Mesothelial cell of epicardium (in vitro differentiated cells): ENCODE measurements at places on chromosomes 5 and 9.
A peak's percentile ranks its signal among the peaks of the same experiment; 100 is the strongest.

- H3K36me3 ChIP-seq = peaks cover 42% of the 10 kb centered on the region
- no peaks in the 10 kb centered on the region for H3K27me3 ChIP-seq
- no peak for DNase-seq
- no peak overlapping the region for H3K27ac ChIP-seq
- no peak overlapping the region for H3K4me3 ChIP-seq
These were observed 61.9 kb downstream of the PIK3R1 start for GRCh38 chr5:68277431-68277830.

GRCh38 chr9:15268782-15269181 lies 38.2 kb downstream of the TTC39B start:
- H3K27me3 ChIP-seq = no peaks in the 10 kb centered on the region
- no peak for DNase-seq
- H3K36me3 ChIP-seq = no peaks in the 10 kb centered on the region
- no peaks in the 10 kb centered on the region for H3K4me1 ChIP-seq

GRCh38 chr9:6759185-6759977 lies 1.6 kb downstream of the KDM4C start:
- DNase-seq = no peak
- H3K36me3 ChIP-seq = no peaks in the 10 kb centered on the region
- peak overlapping the region; percentile 82 for H3K27ac ChIP-seq
- peaks cover 8% of the 10 kb centered on the region for H3K4me1 ChIP-seq
- H3K4me3 ChIP-seq = peak overlapping the region; percentile 86
- H3K27me3 ChIP-seq = no peaks in the 10 kb centered on the region

DNA sequence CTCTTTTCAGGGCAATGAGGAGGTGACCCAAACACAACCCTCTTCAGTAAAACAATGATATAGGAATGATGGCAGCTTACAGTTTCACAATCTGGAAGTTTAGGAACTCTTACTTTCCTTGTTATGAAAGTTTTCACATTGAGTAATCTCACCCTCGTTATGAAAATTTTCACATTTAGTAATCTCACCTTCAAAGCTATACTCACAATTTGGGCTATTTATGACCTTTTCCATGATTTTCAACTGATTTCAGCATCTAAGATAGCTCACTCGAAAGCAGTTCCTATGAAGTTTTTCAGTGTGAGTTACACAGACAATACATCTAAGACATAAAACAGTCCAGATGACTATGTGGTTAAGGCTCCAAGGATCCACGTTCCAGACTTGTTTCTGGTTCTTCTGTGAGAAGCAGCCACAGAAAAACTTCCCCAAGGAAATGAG lies 57.1 kb downstream of the FOXD1 start:
- no peak overlapping the region for H3K27ac ChIP-seq
- H3K4me3 ChIP-seq = no peak overlapping the region
- DNase-seq = no peak
- H3K36me3 ChIP-seq = no peaks in the 10 kb centered on the region
- no peaks in the 10 kb centered on the region for H3K4me1 ChIP-seq

DNA sequence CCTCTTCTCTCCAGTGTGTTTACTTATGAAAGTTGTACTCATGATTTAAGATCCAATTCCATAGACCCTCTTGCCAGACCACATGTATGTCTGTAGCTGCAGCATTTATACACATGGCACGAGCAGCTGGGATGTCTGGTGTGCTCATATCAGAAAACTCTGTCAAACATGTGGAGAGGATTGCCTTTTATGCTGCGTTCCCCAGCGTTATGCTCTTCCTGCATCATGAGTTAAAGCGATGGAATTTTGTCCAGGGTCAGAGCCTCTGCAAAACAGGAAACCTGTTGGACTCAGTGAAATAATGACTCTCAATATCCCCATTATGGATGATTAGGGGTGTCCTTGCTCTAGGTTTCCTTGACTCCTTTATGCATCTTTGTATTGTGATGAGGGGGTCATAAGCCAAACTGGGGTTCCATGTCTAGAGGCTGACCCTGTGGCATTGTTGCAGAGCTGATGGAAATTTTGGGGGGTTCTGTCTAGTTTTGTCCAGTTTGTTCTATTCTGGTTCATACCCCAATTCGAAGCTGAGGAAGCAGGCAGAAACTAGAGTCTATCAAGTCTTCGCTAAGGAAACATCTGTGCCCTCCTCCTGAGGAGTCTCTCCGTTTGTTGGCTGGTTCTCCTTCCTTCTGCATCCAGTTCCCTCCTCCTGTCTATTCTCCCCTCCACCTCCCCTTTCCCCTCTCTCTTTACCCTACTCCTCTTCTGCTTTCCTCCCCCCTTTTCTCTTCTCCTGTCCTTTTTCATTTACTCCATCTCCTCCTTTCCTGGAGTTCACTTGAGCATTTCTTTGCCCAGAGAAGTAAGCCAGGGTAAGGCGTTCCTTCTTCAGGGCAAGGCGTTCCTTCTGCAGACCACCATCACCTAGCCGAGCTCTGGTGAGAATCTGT lies 252.8 kb downstream of the MAST4 start:
- H3K36me3 ChIP-seq = no peaks in the 10 kb centered on the region
- peaks cover 23% of the 10 kb centered on the region for H3K4me1 ChIP-seq
- H3K4me3 ChIP-seq = no peak overlapping the region
- peak overlapping the region; percentile 94 for H3K27ac ChIP-seq
- no peaks in the 10 kb centered on the region for H3K27me3 ChIP-seq
- no peak for DNase-seq

GRCh38 chr5:5344606-5345005 lies 77.9 kb upstream of the ICE1 start:
- no peaks in the 10 kb centered on the region for H3K27me3 ChIP-seq
- peaks cover 61% of the 10 kb centered on the region for H3K4me1 ChIP-seq
- peaks cover 2% of the 10 kb centered on the region for H3K36me3 ChIP-seq
- peak overlapping the region; percentile 15 for H3K27ac ChIP-seq
- no peak for DNase-seq
- H3K4me3 ChIP-seq = no peak overlapping the region

GRCh38 chr5:141694479-141694878 lies 12.4 kb upstream of the ARAP3 start:
- H3K27ac ChIP-seq = no peak overlapping the region
- peaks cover 69% of the 10 kb centered on the region for H3K27me3 ChIP-seq
- peaks cover 9% of the 10 kb centered on the region for H3K4me1 ChIP-seq
- H3K4me3 ChIP-seq = no peak overlapping the region

- no peaks in the 10 kb centered on the region for H3K27me3 ChIP-seq
- H3K36me3 ChIP-seq = no peaks in the 10 kb centered on the region
- H3K27ac ChIP-seq = no peak overlapping the region
- H3K4me1 ChIP-seq = no peaks in the 10 kb centered on the region
These were observed 89.9 kb downstream of the PPARGC1B start for GRCh38 chr5:149820012-149820411.

DNA sequence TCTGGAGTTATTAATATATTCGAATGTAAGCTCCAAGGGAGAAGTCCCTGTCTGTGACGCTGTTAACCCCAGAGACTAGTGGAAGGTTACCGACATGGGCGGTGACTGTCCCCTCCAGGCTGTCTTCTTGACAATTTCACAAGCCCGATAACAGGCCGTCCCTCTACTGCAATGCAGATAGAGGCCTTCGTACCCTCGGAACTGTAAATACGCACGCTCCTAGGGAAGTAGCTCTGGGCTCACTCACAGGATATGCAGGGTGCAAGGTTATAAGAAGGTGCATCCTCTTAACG lies 680 bp upstream of the RFK start:
- peaks cover 16% of the 10 kb centered on the region for H3K36me3 ChIP-seq
- peaks cover 6% of the 10 kb centered on the region for H3K4me1 ChIP-seq
- DNase-seq = no peak
- H3K27me3 ChIP-seq = no peaks in the 10 kb centered on the region
- peak overlapping the region; percentile 83 for H3K4me3 ChIP-seq

DNA sequence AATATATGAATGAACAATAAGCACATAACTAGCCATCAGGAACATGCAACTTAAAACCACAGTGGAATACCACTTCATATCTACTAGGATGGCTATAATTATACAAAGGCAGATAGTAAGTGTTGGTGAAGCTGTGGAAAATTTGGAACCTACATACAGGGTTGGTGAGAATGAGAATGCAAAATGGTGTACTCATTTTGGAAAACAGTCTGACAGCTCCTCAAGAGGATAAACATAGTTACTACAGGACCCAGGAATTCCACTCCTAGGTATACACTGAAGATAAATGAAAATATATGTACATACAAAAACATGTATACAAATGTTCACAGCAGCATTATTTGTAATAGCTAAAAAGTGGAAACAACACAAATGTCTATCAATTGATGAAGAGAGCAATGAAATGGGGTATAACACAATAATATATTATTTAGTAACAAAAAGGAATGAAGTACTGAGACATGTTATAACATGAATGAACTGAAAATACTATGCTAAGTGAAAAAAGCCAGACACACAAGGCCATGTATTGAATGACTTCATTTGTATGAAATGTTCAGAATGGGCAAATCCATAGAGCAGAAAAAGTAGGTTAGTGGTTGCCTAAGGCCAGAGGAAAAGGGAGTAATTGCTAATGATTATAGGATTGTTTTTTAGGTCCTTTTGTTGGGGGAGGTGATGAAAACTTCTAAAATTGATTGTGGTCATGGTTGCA lies 31.2 kb upstream of the CDK5RAP2 start:
- H3K27ac ChIP-seq = no peak overlapping the region
- no peak overlapping the region for H3K4me3 ChIP-seq
- peaks cover 20% of the 10 kb centered on the region for H3K36me3 ChIP-seq
- DNase-seq = no peak
- H3K27me3 ChIP-seq = no peaks in the 10 kb centered on the region
- H3K4me1 ChIP-seq = no peaks in the 10 kb centered on the region

GRCh38 chr5:59317023-59317773 lies 576.3 kb downstream of the PDE4D start:
- H3K4me1 ChIP-seq = peaks cover 79% of the 10 kb centered on the region
- H3K27ac ChIP-seq = peak overlapping the region; percentile 85
- no peaks in the 10 kb centered on the region for H3K27me3 ChIP-seq
- no peak overlapping the region for H3K4me3 ChIP-seq
- no peak for DNase-seq
- no peaks in the 10 kb centered on the region for H3K36me3 ChIP-seq

DNA sequence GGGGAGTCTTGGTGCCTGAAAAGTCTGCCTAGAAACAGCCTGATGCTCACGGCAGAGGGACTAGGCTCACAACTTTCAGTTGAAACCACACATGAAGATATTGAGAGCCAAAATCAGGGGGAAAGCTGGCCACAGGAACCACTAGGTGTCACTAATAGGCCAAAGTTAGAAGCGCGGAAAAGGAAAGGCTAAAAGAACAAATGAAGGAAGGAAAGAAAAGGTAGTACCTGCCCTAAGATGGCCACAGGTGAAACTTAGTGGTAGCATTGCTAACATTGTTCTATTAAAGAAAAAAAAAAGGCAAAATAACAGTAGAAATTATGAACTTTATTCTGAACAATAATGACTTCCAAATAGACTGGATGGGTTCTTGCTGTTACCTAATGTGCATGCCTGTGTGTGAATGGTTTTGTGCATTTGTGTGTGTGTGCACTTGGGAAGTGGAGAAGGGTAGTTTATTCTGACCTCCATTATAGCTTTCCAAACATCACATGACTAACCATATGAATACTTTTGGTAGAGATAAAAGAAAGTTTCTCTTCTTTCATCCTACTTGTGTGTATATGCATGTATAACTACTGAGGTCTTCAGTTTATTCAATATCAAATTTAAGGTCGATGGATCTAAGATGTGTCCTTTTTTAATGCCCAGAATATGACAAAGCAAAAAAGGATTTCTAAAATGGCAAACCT lies 2.1 kb upstream of the RFESD start:
- no peaks in the 10 kb centered on the region for H3K27me3 ChIP-seq
- H3K4me1 ChIP-seq = peaks cover 8% of the 10 kb centered on the region
- no peak for DNase-seq
- H3K36me3 ChIP-seq = no peaks in the 10 kb centered on the region
- H3K4me3 ChIP-seq = no peak overlapping the region

DNA sequence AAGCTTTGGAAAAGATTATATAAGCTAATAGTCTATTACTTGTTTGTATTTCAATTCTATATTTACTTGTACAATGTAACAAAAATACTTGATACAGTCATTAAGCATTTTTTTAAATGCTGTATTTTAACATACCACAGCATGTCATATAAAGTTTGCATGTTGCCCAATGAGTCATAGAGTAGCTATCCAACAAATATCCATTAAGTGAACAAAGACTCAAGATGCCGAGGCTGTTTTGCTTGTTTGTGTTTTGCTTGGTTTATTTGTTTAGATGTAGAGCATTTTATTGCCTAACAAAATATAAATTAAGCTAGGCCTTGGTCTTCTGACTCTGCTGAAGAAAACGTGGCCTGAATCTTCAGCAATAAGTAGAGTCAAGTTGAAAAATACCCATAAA lies 1584.3 kb upstream of the NUDT12 start:
- no peaks in the 10 kb centered on the region for H3K36me3 ChIP-seq
- H3K4me1 ChIP-seq = no peaks in the 10 kb centered on the region
- DNase-seq = no peak
- H3K27ac ChIP-seq = no peak overlapping the region
- H3K4me3 ChIP-seq = no peak overlapping the region

DNA sequence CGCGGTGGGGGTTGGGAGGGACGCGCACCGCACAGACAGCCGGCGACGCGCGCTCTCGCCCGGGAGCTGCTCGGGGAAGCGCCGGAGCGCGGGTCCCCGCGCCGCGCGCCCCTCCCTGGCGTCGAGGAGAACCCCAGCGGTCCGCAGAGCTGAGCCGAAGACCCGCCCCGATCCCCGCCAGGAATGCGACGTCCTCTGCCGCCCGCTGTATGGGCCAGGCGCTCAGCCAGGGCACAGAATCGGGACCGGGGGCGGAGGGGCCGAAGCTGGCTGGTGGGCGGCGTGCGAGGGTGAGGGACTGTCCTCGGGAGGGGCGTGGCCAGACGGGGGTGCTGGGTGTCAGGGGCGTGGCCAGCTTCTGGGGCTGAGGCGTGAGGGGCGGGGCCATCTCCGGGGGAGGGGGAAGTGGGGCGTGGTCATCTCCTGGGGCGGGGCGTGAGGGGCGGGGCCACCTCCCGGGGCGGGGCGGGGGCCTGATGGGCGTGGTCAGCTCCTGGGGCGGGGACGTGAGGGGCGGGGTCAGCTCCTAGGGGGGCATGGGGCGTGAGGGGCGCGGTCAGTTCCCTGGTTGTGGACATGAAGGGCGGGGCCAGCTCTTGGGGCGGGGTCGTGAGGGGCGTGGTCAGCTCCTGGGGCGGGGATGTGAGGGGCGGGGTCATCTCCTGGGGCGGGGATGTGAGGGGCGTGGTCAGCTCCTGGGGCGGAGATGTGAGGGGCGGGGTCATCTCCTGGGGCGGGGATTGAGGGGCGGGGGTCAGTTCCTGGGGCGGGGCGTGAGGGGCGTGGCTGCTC lies 965 bp downstream of the PTGDS start:
- H3K27me3 ChIP-seq = peaks cover 10% of the 10 kb centered on the region
- H3K4me3 ChIP-seq = peak overlapping the region; percentile 63
- no peaks in the 10 kb centered on the region for H3K36me3 ChIP-seq
- H3K4me1 ChIP-seq = peaks cover 2% of the 10 kb centered on the region

GRCh38 chr9:81474125-81474524 lies 215.2 kb downstream of the TLE1 start:
- H3K4me1 ChIP-seq = peaks cover 23% of the 10 kb centered on the region
- DNase-seq = no peak
- no peaks in the 10 kb centered on the region for H3K36me3 ChIP-seq
- no peak overlapping the region for H3K27ac ChIP-seq

GRCh38 chr5:110288766-110289511 lies 437.5 kb downstream of the TMEM232 start:
- peaks cover 3% of the 10 kb centered on the region for H3K4me1 ChIP-seq
- no peak overlapping the region for H3K4me3 ChIP-seq
- no peak for DNase-seq
- H3K36me3 ChIP-seq = no peaks in the 10 kb centered on the region
- peaks cover 8% of the 10 kb centered on the region for H3K27me3 ChIP-seq

GRCh38 chr5:107900721-107901120 lies 230.0 kb upstream of the EFNA5 start:
- no peaks in the 10 kb centered on the region for H3K27me3 ChIP-seq
- no peak overlapping the region for H3K27ac ChIP-seq
- H3K4me1 ChIP-seq = no peaks in the 10 kb centered on the region

GRCh38 chr5:10634562-10634961 lies 70.7 kb downstream of the ANKRD33B start:
- no peak overlapping the region for H3K4me3 ChIP-seq
- H3K27me3 ChIP-seq = peaks cover 2% of the 10 kb centered on the region
- peaks cover 5% of the 10 kb centered on the region for H3K4me1 ChIP-seq
- no peak for DNase-seq
